Activated naive CD8-positive, alpha-beta T cell treated with anti-CD3 and anti-CD28 coated beads, Interleukin-2, amount 50 U/mL, for 16 hours (primary cell): ENCODE measurements at places on chromosomes 12 and 14.

DNA sequence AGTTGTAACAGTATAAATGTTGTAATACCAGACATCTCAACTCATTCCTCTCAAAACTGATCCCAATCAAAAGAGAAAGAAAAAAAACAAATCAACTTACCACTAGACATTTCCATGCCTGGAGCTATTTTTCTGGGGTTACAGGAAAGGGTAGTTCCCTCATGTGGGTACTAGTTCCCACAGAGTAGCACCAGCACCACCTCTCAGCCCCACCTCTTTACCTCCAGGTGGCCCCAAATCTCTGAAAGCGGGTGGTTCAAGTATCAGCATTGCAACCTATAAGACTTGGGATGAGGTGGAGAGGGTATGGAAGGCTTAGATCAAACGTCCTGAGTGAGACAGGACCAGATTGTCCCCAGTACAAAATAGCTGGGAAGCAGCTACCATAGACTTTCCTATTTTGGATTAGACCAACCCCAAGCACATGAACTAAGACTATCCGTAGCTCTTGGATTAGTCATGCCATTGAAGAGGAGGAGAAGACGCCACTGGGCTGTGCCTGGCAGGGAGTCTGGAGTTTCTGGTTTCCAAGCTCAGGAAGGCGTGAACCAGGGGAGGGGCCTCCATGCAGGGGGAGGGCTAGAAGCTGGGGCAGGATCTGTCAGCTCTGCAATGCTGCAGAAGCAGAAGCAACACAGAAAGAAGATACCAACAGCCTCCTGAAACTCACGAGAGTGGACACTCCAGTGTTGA, at the start of gene SLC39A2:
Gene SLC39A2 (plus strand): TSS at position 620 of the 693 bp plus-strand sequence. CDS start 154 bp downstream, outside the sequence.
- DNase-seq, result no peak

GRCh38 chr12:13805041-13805440, 176.4 kb downstream of the GRIN2B start:
- no peak for DNase-seq

- DNase-seq, result no peak
These were observed 532 bp upstream of the PRKD1 start for GRCh38 chr14:29928117-29928640.

DNA sequence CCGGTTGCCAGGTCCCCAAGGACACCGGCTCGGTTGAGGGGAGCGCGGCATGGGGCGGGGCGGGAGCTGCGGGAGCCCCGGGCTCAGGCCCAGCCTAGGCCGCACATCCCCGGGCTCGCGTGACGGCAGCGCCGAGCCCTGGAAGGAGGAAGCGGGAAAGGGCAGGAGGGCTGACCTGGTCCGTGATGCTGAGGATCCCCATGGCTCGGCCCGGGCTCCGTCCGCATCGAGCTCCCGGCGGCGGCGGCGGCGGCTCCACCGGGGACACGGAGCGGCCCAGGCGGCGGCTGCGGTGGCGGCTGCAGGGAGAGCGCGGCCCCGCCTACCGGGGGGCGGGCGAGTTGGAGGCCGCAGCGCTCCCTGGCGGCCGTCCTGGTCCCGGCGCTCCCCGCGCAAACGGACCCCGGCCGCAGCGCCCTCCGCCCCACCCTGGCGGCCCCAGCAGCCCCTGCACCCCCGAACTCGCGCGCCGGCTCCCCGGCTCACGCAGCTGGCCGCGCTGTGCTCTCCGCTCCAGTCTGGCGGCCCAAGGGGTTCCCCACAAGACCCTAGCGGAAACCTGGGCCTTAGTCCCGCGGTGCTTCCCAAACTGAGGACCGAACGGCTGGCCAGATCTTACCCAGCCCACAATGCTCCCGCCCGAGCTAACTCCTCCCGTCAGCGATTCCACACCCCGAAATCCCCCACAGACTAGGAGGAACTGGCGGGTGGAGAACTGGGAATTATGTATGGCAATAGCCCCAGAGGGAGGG, at the start of gene ANKRD52:
Gene ANKRD52 (minus strand): TSS at position 317 of the 752 bp plus-strand sequence. CDS start 115 bp downstream, at position 202.
- peak; percentile 59 for DNase-seq

GRCh38 chr14:79443602-79444001, 767.7 kb downstream of the DIO2 start:
- no peak for DNase-seq

GRCh38 chr12:61161961-61162360, 1098.2 kb upstream of the USP15 start:
- no peak for DNase-seq

- no peak for DNase-seq
These were observed 710.2 kb downstream of the TRHDE start for GRCh38 chr12:72982356-72982755.

DNA sequence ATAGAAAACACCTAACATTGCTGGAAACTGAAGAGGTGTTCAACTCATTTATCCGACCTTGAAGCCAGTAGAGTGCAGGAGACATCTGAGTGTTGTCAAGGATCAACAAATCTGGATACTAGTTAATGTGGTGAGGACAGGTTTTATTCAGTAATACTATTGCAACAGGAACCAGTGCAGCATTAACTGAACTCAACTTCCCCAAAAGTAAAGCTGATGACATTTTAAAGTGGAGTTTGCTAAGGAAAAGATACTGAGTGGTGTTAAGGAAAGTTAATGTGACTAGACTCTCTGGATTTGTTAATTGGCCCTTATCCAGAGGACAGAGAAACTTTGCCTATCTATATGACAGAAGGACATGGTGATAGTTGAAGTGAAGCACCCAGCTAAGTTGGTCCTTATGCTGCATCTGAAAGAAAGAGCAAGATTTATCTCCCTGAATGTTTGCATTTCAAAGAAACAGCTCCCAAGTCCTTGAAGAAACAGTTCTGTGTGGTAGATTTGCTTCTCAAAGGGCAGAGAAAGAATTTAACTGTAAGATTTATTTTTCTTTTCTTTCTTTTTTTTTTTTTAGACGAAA, 1.2 kb upstream of the CLEC7A start:
- no peak for DNase-seq

DNA sequence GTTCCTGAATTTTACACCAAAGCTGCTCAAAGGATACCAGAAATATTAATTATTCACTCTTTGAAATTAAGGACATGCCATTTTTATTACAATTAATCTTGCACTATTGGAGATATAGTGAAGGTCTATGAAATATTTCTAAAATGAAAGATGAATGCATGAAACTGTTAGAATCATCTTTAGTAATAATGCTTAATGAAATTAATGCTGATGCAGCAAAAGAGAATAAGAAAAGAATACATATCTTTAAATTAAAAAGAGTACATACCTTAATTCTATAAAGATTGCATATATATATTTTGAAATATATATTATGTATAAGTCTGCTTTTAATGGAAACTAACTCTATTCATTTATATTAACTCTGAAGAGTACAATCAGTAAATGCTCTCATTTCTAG, 236.0 kb downstream of the ALX1 start:
- DNase-seq, result no peak
